ENCODE measurements at places on chromosomes 11 and 22.

DNA sequence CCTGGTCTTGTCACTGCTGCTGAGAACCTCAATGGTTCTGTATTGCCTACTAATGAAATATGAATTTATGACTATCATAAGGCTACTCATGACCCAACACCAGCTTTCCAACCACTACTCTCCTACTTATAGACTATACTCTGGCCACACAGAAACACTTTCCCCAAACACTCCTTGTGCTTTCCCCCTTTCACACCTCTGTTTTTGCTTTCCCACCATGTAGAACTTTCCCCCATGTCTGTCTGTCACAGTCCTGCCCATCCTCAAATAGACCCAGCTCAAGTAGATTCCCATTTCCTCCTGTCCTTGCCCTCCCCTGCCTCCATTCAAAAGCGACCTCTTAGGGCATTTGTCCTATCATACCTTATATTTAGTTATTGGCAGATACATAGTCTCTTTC, 105.9 kb downstream of the ARFGAP2 start:
- DNase-seq: no peak

- DNase-seq: no peak
Observed at GRCh38 chr11:126547161-126547560, 191.7 kb downstream of the ST3GAL4 start.

DNA sequence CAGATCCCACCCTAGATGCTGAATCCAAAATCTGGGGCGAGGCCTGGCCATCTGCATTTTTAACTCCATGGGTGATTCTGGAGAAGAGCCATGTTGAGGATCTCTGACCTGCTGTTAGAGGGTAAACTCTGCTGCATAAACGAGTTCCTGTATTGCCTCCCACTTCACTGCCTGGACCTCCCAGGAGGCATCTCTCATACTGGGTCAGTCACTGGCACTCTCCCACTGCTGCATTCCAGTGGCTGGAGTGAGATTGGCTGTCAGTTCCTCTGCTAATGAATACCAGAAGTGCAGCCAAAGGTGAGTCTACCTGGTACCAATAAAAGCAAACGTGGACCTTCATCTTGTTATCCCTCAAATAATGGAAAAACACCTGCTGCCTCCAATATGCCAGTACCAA, 10.3 kb downstream of the POLDIP3 start:
- DNase-seq: no peak

DNA sequence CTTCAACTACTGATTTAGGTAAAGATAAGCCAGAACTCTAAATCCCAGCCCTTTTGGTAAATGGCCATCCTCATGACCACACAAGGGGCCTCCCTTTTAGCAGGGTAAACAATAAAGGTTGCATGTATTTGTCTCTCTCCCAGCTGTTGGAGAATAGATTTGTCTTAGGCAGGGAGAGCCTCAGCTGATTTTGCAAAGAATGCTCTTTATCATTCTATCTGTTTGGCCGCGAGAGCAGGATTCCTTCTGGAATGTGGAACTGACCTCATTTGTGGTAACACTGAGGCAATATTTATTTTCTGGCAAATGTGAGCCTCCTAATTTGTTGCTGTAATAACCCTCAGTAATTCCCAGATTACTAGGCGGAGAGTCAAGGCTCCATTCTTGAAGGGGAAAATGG, 15.3 kb downstream of the PTS start:
- DNase-seq: no peak
